GF-D8 (cell line): ENCODE measurements at places on chromosomes 6 and 20.
A peak's percentile ranks its signal among the peaks of the same experiment; 100 is the strongest.

- DNase-seq = no peak
These were observed 161.0 kb downstream of the CDK19 start for GRCh38 chr6:110654096-110654820.

DNA sequence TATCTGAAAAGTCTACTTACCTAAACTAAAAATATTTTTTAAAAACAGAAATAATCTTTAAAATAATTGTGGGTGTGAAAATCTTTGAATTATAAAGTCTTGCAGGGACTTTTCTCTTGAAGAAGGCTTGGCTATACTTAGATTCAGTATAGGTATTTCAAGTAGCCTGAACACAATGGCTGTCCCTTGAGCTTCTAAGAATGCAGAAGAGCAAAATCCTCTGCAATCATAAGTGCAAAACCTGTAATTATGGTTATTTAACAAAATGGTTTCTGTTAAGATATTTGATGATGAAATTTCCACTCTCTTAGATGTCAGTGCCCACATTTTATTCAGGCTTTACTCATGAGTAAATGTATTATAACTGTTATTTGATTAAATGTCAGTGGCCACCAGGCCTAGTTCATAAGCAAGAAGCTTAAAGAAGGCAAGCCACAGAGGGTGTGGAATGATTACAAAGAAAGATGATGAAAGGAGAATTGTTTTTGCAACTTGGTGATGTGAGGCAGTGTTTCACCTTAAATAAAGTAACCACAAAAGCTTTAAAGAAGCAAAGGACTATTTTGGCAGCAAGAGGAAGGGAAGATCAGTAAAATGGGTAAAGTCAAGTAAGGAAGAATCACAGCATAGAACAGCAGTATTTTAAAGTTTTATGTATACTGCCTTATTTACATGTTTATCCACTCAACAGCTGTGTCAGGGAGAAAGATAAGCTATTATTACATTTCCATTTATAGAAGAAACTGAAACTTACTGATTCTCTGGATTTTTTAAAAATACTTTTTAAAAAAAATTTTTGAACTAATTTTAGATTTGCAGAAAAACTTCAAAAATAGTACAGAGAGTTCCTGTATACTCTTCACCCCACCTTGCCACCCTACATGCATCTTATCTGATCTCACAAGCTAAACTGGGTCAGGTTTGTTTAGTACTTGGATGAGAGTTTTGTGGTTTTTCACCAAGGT is 351.2 kb upstream of the RUNX2 start:
- DNase-seq = no peak

- no peak for DNase-seq
These were observed 115.1 kb upstream of the FRMD1 start for GRCh38 chr6:168193816-168194721.

- DNase-seq = no peak
These were observed 4.5 kb upstream of the MMP9 start for GRCh38 chr20:46004187-46004586.

GRCh38 chr20:58863044-58863790 is 10.7 kb downstream of the GNAS start:
- no peak for DNase-seq

DNA sequence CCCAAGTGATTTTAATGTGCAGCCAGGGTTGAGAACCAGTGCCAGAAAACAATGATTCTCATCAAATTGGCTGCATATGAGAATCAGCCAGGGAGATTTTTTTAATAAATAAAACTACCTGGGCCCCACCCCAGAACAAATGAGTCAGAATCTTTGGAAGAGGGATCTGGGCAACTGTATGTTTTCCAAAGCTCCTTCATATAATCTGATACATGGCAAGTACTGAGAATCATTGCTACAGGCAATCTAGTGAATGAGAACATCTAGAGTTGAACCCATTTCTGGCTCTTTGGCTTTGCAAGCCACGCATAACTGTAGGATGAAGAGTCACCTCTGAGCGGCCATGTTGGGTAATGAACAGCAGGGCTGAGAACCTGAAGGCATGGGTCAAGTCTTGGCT is 26.1 kb upstream of the DSP start:
- DNase-seq = no peak

- DNase-seq = no peak
These were observed 32.2 kb upstream of the ASXL1 start for GRCh38 chr20:32325706-32326503.

- DNase-seq = no peak
These were observed 317.0 kb downstream of the CDC5L start for GRCh38 chr6:44704240-44705150.

DNA sequence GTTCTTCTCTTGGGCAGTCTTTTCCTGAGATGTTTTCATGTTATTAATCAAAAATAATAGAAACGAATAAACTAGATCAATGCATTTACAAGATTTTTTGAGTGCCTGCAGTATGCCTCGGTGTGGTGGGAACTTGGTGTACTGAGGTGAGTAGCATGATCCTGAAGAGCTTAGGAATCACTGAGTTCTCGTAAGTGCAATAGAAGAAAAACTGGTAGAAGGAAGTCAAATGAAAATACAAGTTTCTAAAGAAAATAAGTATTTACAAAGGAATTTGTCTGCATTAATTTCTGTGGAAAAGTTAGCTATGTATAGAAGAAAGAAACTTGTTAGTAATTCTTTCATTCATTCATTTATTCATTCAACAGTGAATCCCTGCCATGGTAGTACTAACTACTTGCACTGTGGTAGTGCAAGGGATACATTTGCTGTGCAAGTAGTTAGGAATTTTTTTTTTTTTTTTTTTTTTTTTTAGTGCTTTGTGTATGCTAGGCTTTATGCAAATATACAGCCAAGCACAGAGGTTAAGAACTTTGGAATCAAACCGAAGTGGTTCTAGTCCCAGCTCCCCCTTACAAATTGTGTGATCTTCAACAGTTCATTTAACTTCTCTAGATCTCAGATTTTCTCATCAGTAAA is 13.9 kb downstream of the NT5E start:
- no peak for DNase-seq

DNA sequence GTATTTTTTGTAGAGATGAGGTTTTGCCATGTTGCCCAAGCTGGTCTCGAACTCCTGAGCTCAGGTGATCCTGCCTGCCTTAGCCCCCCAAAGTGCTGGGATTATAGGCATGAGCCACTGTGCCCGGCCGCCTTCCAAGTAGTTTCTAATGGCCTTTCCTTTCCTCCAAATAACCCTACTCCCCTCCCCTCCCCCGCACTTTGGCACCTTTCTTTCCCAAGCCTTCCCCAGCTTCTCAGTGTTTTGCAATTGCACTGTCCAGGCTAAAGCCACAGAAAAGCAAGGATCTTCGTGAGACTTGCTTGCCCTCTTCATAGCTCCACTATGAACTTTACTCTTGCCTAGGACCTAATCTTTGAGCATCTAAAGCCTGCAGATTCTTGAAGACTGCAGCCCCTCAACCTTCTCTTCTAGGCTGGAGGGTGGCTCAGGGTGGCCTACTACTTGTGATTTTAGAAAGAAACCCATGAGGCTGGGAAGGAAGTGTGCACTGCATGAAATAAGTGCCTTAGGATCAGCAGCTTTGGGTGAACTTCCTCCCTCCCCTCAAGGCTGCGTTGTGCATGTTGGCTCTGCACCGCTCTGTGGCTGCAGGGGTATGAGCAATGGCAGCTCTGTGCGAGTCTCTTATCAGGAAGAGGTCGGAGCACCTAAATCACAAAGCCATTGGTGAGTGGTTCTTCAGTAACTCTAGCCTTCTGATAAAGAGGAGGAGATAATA is 152.4 kb upstream of the SNX9 start:
- DNase-seq = no peak

GRCh38 chr6:6556738-6557503 is 31.6 kb upstream of the LY86 start:
- peak; percentile 71 for DNase-seq

DNA sequence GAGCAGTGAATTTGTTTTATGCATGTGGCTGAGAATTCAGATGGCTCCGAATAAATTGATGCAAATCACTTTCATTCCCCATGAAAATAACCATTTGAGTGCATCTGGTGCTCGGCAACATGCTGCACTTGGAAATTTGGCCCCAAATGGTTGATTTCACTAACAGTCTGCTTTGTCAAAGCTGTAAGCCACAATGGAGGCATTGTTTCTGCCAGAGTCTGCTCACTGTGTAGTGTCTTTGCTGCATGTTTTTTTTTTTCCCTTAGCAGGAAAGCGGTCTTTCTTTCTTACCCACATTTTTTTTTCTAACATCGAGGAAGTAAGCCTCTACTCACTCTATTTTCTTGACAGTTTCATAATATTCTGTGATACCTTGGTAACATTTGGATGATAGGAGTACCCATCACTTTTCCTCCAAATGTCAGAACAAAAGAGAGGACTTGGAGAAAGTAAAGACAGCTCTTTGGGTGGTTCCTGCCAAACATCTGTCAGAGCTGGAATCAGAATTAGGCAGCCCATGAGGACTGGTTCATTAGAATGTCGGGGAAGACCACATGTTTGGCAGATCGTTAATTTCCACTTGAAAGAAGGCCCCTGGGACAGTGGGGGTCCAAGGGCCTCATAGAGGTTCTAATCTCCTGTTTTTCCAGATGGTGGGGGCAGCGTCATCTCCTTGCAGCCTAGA is 149.5 kb downstream of the DOK5 start:
- no peak for DNase-seq

DNA sequence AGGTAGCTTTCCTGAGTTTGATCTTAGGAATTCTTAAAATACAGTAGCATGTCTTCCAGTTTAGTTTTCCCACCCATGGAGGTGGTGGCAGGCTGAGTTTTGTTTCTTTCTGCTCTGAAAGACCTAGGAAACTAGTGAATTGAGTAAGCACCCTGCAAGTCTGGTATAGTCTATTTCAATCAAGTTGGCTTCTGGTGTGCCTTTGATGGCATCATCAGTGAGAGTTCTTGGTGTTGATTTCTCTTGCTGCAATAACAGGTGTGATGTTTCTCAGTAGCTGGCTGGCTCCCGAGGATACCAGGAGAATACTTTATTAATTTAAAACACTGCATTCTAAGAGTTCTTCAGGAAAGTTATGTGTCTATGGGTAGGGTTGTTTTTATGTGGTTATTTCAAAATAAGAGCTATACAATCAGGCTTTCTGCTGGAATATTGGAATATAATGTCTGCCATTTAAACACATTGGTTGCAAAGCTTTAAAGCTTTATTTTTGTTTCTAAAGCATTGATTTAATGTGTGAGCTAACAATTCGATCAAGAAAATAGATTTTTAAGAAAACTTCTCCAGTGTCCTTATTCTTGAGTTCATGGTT is 19.0 kb downstream of the VAPB start:
- DNase-seq = no peak

DNA sequence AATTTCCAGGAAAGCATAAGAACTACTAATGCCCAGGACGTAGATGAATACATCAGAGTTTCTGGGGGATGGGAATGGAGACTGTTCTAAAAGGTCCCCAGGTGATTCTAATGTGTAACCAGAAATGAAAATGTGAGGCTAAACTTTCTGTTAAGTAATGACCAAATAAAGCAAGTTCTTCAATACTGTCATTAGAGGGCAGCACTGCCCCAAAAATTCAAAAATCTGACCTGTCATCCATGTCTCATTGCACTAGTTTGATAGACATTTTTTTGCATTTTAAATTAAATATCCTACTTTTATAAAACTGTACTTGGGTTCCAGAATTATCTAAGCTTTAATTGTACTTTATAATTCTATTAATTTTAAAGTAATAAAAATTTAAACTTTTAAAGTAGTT is 94.9 kb downstream of the RFX6 start:
- no peak for DNase-seq

- DNase-seq = no peak
These were observed at the start of gene TMEM244 for GRCh38 chr6:129860908-129861665. TMEM244 (minus strand) TSS chr6:129861315; CDS start chr6:129861188, 127 bp downstream.

- no peak for DNase-seq
These were observed 181.4 kb downstream of the SIM1 start for GRCh38 chr6:100283285-100283684.

DNA sequence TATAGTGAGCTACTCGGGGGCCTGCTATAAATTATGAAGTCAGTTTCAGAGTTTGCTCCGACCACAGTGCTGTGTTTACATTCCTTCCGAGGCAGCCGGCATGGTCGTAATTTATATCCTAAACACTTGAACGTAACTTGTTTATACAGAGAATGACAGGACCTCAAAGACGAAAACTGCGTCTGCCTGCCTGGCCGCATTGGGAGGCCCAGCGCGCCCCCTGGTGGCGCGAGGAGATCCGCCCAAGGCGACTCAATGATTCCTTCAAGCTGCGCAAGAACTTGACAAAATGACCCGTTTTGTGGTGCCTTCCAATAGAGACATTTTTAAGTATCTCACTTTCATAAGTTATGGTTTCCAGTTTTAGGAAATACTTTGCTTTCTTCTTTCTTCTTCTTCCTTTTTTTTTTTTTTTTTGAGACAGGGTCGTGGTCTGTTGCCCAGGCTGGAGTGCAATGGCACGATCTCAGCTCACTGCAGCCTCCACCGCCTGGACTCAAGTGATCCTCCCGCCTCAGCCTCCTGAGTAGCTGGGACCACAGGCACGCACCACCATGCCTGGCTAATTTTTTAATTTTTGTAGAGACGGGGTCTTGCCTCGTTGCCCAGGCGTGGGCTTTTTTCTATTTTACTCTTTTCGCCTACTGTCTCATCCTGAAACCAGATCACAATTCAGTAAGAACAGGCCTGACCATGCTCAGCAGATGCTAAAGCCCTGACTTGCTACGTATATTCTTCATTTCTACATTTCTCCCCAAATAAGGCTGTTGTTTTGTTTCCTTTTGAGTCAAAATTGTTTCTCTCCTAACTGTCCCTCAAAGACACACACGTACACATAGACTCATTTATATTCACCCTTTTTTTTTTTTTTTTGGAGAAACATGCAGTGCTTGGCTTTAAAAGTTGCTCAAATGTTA is 7.8 kb downstream of the FOXF2 start:
- DNase-seq = no peak

GRCh38 chr6:158531566-158531965 is 28.3 kb upstream of the TMEM181 start:
- no peak for DNase-seq

DNA sequence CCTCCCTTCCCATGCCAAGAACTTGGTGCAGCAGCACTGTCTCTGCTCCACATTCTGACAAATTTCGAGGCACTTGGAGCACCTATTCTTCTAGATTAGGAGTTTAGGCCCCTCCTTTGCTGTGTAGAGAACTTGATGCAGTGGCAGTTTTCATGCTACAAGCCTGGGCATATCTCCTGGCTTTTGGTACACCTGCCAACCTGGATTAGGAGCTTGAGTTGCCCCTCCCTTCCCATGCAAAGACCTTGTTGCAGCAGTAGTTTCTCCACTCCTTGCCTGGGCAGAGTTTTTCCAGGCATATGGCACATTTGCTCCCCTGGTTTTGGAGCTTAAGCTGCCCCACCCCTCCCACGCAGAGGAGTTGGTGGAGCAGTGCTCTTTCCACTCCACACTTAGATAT is 956.1 kb downstream of the EYS start:
- no peak for DNase-seq

- DNase-seq = no peak
These were observed 139.5 kb upstream of the CDH4 start for GRCh38 chr20:61112515-61112914.

DNA sequence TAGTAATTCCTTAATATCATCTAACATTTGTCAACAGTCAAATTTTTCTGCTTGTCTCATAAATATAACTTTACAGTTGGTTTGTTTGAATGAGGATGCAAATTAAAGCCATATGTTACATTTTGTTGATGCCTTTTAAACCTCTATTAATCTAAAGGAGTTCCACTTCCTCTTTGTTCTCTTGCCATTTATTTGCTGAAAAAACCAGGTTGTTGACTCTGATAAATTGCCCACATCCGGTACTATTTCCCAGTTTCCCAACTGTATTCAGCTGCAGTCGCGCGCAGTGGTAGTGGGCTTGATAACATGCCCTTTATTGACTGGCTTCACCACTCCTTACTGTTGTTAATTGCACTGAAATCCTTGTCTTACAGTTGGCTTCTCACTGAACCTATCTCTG is 32.8 kb upstream of the SIRPB2 start:
- DNase-seq = peak; percentile 81

GRCh38 chr20:38141889-38142494 is 23.1 kb downstream of the TGM2 start:
- DNase-seq = no peak
